ENCODE measurements at places on chromosomes 12 and 14.

- DNase-seq, result no peak
These were observed 97.1 kb downstream of the DAD1 start for GRCh38 chr14:22491683-22492621.

DNA sequence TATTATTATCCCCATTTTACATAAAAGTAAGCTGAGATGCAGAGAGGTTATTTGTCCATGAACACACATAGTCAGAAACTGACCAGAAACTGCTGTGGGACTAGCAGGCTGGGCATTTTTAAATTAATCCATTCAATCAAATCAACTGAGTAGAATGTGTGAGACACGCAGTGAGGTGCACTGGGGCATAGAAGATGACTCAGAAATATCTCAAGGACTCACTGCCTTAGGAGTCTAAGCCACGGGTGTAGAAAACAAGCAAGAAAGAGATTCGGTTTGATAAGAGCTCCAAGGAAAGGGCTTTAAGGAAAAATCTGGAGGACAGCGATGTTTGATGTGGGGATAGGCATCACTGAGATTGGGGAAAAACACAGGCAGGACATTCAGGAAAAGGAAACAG is 127.8 kb downstream of the ANO2 start:
- DNase-seq, result no peak

- no peak for DNase-seq
These were observed 85.6 kb downstream of the CMKLR1 start for GRCh38 chr12:108253540-108253939.

DNA sequence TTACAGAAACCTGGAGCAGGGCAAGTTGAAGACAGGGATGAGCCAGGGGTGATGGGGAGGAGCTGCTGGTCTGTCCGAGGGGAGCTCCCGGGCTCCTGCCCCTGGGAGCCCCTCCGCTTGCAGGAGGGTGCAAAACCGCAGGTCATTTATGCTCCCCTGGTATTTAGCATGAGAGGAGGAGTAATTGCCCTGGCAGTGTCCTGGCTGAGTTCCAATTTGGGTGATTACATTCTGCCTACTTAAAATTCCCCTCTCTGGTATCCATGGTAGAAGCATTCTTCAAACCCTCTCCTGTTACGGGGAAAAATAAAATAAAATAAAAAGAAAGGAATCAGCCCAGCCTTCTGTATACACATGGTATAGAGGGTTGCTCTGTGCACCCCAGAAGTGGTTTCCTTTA is 61.7 kb upstream of the VRK1 start:
- no peak for DNase-seq

DNA sequence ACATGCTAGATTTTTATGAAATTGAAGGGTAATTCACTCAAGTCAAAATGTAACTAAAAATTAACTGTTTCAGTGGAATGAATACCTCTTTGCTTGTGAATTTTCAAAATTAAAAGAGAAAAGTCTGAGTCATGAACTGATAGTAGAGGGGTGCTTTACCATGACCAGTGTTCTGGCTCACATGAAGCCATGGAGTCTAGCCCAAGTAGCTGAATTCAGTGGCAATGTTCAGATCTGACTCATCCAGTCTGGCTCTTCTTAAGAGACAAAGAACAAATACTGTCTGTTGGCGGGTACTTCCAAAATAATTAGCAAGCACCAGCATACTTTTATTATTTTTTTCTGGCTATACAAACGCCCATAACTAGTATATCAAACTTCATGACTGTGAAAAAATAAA is 366.3 kb upstream of the GARIN6 start:
- DNase-seq, result no peak

GRCh38 chr12:12378616-12379015 is 21.7 kb downstream of the BORCS5 start:
- no peak for DNase-seq

Data from GM04503 (cell line).